ENCODE measurements at places on chromosomes 12 and 14.

DNA sequence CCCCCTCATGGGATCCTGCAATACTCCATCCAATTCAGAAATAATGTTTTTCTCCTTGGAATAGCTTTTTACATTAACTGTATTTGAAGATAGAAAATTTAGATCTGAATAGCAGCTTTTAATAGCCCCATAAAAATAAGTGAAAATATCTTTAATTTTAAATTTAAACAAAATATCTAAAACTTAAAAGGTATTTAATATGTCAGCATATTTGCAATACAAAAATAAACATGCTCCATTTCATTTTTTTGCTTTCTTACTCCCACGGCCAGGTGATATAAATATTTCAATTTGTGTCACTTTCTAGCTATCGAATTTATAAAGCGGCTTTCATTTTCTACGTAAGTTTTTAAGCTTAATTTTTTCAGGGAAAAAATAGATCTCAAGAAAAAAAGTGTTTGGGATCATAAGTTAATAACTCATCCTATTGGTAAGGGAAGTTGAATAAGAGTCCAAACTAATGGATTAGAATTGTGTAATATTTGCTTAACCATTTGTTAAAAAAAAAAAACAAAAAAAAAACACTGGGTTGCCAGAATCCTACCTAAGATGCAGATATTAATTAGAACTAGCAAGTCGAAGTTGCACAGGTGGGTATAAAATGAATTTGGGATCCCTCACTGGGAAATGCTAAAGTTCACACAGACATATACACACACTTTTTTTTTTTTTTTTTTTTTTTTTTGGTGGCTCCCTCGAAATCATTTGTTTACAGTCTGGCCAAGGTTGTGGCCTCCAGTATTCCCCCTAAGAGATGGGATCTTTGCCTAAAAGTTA, 47.6 kb downstream of the PPP2R5C start:
- no peak for DNase-seq

DNA sequence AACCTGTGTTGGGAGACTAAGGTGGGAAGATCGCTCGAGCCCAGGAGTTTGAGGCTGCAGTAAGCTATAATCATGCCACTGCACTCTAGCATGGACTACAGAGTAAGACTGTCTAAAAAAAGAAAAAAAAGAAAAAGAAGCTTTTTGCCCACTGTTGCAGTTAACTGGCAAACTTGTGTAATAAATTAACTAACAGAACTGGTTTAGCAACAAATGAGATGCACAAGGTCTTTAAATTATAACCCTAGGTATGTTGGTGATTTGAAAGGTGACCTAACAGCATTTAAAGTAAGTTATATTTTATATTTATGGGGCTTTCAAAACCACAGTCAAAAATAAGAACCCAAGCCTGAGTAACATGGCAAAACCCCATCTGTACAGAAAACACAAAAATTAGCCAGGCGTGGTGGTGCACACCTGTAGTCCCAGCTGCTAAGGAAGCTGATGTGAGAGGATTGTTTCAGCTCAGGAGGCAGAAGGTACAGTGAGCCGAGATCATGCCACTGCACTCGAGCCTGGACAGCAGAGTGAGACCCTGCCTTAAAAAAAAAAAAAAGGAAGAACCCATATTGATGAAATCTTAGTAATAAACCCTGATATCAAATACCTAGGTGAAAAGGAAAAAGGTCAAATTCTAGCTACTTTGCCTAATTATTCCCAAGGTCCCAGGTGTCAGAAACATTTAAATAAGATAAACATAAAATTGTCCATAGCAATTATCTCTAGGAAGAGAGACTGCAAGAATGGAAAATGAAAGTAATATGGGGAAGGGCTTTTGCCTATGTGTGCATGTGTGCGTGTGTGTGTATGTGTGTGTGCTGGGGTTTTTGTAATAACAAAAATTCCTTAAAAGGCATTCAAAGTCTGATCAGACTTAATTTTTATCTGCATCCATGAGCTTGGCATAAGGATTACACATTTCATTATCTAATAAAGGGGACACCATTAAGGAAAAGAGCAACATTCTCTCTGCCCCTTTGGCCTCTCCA, 15.4 kb downstream of the SYNE2 start:
- DNase-seq, result no peak

GRCh38 chr12:7966563-7966962, 30.6 kb upstream of the SLC2A3 start:
- no peak for DNase-seq

DNA sequence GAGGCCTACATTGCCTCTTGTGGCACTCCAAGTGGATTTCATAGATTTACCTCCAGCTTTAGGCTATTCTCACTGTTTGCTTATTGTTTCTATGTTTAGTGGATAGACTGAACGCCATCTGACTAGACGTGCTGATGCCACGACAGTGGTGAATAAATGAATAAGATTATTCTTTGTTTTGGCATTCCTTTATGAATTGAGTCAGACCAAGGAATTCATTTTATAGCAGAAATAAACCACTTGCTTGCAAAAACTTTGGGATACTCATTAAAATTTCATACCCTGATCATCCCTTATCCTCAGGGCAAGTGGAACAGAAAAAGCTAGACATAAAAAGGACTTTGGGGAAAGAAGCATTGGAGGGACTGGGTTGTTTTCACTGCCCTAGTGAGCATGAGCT, 71.7 kb upstream of the FERMT2 start:
- no peak for DNase-seq

- no peak for DNase-seq
Observed at GRCh38 chr12:50676756-50677155, 87.1 kb upstream of the ATF1 start.
